IMR-90 (cell line): ENCODE measurements at places on chromosomes 6 and 20. TPM values are rescaled to one million over a fixed set of nuclear protein-coding genes. Genes with fewer than 3 reads are reported as not detected.

The DLK2 gene
- total RNA-seq, result 0.90 and 1.1 TPM in 2 replicates

The BNIP5 gene
- not detected in 2 replicates for total RNA-seq

The R3HDML gene
- not detected in 2 replicates for total RNA-seq

The ZNF341 gene
- total RNA-seq, result 1.1 TPM in 2 replicates

The COL20A1 gene
- total RNA-seq, result not detected in 2 replicates

The LRRC73 gene
- under 0.01 TPM in 2 replicates for total RNA-seq

The OR12D3 gene
- not detected in 2 replicates for total RNA-seq

The AAR2 gene
- total RNA-seq, result 28.1 and 35.8 TPM in 2 replicates

The IPCEF1 gene
- total RNA-seq, result under 0.01 TPM in 2 replicates

The CD93 gene
- total RNA-seq, result under 0.01 TPM in 1 of 2 replicates, not detected in the other

The CNR1 gene
- not detected in 2 replicates for total RNA-seq

- DNase-seq, result no peak
Measured at GRCh38 chr6:78268591-78269452, 598.5 kb upstream of the IRAK1BP1 start.

DNA sequence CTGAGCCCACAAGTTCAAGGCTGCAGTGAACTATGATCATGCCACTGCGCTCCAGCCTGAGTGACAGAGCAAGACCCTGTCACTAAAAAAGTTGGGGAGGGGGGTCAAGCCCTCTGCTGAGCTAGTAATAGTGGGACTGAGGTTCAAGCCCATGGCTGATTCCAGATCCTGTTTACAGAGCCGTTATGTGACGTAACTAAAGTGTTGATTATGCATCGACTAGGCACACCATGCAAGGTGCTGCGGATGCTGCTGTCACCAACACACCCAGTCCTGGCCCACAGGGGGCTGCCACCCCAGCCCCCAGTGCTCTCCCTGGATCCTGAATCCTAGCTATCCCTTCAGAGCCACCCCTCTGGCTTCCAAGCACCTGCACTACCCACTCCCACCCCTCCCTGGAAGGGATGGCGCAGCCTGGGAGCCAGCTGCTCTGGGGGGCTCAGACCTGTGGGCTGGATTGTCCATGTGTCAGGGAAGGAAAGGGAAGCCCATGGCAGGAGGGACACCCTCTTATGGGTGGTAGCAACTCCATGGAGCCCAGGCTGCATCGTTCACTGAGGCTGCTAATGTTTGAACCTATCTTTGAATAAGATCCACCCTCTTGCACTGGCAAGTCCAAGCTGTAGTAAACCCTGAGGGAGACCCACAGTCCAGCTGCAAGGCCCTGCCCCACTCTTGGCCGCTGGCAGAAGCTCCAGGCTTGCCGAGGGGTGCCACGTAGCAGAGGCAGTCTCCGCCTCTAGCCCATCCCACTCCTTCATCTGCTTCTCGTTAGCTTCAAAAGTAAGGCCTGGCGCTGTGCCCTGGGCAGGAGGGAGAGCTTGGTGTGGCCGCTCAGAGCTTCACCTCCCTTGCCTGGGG is 95.0 kb downstream of the SNX5 start:
- DNase-seq, result peak; percentile 96

DNA sequence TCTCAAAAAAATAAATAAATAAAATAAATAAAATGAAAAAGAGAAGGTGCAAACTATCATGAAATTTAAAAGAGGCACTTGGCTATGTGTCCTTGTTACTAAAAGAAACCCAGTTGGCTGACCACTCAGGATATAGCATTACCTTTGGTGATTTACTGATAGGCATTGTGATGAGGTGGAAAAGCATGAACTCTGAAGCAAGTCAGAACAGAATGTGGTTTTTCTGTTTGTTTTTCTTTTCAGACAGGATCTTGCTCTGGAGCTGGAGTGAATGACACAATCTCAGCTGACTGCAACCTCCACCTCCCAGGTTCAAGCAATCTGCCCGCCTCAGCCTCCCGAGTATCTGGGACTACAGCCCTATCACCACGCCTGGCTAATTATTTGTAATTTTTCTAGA is 31.9 kb downstream of the ZNF184 start:
- DNase-seq, result peak; percentile 1

- peak; percentile 51 for DNase-seq
Measured at GRCh38 chr6:152636021-152636608, 1.0 kb downstream of the SYNE1 start.

DNA sequence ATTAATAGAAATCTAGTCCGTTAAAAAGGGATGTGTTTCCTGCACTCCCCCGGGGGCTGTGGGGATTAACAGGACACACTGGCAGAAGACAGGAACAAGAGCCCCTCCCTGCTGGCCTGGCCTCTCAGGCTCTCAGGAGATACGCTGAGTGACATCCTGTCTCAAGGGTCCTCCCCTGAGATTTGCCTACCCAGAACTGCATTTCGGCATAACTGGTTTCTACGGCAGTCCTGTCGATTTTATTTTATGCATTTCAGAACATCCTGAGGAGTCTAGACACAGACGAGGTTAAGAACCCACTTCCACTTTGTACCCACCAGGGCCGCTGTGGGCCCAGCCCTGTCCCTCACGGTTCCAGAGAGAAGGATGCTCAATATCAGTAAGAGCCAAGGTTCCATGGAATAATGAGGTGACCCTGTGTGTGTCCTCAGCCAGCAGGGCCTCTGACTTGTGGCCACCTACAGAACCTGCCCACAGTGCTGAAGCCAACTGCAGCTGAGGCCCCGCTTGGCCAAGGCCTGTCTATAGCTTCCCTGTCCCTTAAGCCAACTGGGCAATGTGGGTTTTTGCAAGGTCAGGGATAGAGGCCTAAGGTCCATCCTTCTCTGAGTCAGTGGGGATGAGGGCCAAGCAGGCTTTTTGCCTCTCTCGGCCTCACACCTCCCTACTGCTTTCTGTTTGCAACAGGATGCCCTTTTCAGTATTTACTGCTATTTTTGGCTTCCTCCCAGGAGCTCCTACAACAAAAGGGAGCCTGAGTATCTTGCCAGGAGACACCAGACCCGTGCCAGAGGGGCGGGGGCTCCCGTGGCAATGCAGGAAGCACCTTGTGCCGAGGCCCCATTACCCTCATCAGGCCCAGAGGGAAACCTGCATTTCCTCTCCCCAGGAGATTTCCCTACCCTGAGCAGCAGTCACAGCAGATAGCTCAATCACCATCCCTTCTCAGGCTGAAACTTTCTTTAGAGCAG is 14.7 kb downstream of the UQCC2 start:
- peak; percentile 61 for DNase-seq

DNA sequence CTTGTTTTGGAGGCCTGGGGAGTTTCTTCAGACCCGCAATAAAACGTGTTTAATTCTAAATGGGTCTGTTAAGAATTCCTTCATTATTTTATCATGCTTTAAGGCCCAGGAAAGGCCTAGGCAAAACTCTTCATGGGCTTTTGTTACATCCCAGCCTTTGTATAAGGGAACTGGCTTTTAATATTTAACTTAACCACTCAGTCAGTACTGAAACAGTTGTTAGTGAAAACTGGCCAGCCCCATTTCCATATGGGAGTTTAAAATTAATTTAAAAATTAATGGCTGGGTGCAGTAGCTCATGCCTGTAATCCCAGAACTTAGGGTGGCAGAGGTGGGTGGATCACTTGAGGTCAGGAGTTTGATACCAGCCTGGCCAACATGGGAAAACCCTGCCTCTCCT is 213.2 kb upstream of the FKBP1C start:
- DNase-seq, result no peak

GRCh38 chr6:105920071-105920470 is 166.1 kb upstream of the PRDM1 start:
- DNase-seq, result no peak

DNA sequence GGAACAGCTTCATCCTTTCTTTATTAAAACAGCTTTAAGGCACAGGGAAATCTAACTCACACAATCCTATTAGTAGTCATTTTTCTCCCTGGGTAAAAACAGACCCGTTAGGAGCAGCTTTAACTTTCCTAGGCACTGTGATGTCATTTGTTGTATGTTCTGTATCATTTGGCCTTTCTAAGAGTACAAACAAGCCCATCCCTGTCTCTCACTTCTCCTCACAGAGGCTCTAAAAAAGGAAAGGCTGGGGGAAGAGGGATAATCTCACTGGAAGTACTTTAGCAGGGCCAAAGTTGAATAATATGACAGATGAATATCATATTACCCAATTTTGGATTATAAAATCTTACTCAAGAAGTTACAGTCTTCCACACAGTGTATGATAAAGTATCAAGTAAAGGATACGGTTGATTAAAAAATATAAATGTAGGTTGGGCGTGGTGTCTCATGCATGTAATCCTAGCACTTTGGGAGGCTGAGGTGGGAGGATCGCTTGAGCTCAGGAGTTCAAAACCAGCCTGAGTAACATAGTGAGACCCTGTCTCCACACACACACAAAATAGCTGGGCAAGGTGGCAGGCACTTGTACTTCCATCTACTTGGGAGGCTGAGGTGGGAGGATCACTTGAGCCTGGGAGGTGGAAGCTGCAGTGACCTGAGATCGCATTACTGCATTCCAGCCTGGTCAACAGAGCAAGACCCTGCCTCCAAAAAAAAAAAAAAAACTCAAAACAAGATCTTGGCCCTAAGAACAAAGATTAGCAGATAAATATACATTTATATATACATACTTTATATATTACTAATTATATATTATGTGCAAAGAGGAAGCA is 7.9 kb downstream of the NUDT3 start:
- no peak for DNase-seq

- DNase-seq, result no peak
Measured at GRCh38 chr6:167049275-167049674, 50.1 kb downstream of the CEP43 start.

DNA sequence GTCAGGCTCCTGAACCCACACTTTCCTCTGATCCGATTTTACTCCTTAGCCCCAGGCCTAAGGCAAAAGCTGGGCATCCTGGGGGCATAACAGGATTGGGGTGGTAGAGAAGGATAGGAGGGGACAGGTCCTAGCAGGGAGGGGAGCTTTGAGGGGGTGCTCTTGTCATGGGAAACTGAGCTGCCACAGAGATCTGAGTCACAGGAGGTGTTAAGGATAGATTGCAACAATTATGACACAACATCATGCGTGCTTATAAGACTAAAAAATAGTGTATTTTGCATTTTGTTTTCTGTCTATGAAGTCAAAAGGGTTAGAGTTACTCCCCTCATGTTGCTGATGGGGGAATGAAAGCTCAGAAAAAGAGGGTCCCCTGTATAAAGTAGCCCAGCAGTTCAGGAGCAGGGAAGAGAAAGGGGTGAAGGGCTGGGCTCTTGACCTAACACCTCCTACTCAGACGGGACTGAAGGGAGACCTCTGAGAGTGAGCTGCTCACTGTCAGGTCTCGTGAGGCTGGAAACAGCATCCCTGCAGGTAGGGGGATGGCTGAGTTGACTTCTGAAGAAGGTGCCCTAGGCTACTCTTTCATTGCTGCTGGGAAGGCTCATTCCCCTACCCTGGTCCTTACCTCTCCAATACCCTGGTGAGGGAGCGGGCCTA is 2.0 kb downstream of the GLP1R start:
- DNase-seq, result no peak

GRCh38 chr20:25624500-25624939 is 706 bp upstream of the NANP start:
- no peak for DNase-seq

- DNase-seq, result no peak
Measured at GRCh38 chr6:28000351-28001045, 43.5 kb downstream of the OR2B6 start.

DNA sequence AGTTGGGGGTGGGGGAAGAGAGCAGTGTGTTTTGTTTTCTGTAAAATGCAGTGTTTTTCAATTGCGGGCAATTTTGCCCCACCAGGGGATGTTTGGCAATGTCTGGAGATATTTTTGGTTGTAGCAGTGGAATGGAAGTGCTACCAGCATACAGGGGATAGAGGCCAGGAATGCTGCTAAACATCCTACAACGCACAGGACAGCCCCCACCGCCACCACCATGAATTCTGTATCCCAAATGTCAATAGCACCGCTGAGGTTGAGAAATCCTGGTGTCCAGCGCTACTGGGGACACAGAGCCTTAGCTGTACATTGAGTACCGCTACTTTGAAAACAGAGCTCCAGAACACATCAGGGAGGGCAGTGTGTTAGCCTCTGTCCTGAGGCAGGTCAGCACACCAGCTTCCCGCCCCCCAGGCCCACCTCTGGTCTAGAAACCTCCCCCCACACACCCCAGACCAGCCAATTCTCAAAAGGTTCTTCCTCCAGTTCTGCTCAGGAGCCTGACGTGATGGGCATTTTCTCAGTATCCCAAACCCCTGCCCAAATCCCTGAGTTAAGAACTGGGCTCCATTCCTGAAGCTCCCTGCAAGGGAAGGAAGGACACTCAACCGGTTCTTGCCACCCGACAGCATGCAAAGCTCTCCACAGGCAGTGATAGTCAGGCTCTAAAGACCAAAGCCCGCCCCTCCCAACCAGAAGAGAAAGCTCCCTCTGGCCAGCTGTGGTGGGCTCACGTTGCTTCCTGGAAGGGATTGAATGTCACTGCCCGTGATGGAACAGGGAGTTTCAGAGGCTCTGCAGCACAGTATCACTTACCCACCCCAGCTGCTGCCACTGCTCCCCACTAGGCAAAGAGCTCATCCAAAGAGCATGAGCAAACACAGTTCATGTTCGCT is 321.5 kb upstream of the JARID2 start:
- peak; percentile 55 for DNase-seq

- DNase-seq, result peak; percentile 89
Measured at GRCh38 chr6:32081168-32081990, 27.8 kb downstream of the TNXB start.

- peak; percentile 67 for DNase-seq
Measured at GRCh38 chr20:1377984-1378734, 14.7 kb downstream of the FKBP1A start.

DNA sequence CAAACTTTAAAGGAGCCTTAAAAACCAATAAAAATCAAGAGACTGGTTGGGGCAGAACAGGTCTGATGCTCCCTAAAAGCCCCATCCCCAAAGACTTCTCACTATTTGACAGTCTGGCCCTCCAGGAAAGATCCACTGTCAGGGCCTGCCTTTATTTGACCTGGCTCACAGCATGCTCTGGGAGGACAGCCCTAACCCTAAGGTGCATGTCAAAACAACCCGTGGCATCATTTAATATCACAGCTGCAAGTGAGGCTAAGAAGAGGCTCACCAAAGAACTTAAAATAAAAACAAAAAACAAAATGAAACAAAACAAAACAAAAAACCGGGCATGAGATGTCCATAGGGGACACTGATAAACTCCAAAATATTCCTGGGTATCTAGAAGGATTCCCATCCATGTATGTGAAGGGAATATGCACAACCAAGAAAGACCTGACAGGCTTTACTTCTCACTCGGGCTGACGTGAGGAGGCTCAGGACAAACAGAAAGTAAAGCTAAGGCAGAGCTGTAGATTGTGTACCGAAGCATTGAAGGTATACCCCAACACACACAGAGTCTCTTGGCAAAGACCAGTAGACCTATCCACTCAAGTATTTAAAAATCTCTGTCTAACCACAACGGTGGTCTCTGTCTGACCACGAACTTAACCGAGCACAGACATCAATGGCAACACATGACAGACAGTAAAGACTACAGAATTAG is 57.3 kb downstream of the AHI1 start:
- DNase-seq, result no peak

DNA sequence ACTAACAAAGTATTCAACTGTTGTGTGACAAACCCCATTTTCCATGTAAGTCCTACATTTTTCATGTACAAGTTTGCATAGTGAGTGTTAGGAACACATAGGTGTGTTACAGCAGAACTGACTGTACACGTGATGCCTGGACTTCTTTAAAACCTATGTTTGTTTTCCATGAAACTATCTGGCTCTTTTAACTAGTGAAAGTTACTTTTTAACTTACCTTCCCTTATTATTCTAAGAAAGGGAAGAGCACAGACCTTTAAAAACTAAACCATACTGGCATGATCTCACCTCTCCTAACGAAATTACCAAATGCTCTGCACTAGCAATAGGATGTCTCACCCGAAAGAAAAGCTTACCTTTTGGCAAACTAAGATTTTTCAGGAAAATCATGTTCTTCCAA is 87.8 kb downstream of the CENPW start:
- no peak for DNase-seq
